Retinal pigment epithelial cell (primary cell): ENCODE measurements at places on chromosomes 13 and 19.

DNA sequence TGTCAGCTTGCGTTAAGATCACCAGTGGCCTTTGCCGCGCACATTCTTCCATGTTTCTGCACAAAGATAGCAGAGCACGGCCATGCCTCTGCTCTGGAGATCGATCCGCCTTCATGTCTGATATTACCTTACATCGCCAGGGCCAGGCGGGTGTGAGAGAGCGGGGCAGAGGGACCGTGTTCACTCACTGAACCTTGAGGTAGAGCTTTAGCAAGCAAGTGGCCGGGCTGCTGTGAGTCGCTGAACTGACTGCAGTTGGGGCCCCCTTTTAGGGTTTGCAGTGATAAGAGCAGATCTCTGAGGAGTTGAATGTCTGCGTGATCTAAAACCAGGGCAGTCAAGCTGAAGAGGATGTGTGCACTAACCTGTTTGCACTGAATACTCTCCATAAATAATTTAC, 275.4 kb upstream of the OBI1 start:
- no peak for DNase-seq

DNA sequence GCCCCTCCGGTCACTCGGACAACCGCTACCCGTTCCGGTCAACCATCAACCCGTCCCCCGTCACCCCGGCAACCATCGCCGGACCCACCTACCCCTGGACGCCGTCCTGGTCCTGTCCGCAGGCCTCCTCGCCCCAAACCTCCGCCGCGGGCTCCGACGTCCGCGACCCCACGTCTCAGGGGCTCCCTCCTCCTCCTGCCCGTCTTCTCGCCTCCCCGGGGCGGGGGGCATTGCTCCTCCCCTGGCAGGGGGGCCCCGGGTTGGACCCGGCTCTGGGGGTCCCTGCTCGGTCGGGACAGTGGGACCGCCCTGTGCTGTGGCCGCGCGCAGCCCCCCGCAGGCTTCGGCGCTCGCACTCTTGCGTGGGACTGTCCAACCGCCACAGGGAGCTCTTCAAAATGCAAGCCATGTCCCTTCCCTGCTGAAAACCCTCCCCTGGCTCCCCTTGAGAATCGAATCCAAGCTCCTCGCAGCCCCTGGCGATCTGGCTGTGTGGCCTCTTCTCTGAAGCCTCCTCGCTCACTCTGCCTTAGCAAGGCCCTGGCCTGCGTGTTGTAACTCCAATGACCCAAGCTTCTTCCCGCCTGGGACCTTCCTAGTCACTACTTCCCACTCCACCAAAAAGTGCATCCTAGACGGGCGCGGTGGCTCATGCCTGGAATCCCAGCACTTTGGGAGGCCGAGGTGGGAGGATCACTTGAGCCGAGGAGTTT, 8.4 kb downstream of the EPHX3 start:
- no peak for DNase-seq

DNA sequence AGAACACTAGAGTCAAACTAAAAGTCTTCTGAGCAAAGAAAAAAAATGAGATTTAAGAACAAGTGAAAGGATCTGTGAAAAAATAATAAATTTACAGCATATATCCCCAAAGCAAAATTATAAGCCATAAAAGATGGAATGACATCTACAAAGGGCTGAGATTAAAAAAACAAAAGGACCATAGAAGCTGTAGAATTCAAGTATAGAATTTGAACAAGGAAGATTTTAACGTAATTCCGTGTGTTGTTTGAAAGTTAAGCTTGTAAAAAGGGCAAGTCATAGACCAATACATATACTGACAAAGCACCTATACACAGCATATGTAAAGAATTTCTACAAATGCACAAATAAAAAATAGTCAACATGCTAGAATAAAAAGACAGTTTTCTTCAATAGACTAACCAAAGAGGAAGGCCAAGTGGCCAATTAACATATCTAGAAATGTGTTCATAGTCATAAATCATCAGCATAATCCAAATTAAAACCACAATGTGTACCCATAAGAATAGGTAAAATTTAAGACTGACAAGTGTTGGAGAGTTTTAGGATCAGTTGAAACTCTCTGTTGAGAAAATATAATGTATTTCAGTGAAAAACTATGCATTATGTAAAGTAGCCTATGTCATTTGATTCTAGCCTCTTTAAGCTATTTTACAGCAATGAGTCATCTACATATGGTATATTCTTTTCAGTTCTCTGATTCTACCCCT, 674.9 kb downstream of the OLFM4 start:
- no peak for DNase-seq

DNA sequence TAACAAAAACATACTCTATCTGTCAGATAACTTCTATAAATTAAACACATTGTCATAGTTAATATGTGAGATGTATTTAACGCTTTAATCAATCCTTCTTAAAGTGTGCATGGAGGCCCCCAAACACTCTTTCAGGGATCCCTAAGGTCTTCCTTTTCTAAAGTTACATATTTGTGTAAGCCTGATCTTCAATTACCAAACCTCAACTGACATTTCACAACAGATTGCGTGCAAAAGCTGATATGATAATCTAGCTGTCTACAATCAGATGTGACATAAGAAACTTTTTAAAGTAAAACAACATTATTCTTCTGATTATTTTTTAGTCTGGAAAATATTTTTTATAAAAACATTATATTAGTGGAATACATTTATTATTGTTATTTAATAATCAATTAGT, 1850.4 kb downstream of the OLFM4 start:
- no peak for DNase-seq

GRCh38 chr19:3808420-3809143, 22.4 kb upstream of the MATK start:
- no peak for DNase-seq

- DNase-seq, result no peak
These were observed 249.3 kb upstream of the HTR2A start for GRCh38 chr13:47146136-47146535.

DNA sequence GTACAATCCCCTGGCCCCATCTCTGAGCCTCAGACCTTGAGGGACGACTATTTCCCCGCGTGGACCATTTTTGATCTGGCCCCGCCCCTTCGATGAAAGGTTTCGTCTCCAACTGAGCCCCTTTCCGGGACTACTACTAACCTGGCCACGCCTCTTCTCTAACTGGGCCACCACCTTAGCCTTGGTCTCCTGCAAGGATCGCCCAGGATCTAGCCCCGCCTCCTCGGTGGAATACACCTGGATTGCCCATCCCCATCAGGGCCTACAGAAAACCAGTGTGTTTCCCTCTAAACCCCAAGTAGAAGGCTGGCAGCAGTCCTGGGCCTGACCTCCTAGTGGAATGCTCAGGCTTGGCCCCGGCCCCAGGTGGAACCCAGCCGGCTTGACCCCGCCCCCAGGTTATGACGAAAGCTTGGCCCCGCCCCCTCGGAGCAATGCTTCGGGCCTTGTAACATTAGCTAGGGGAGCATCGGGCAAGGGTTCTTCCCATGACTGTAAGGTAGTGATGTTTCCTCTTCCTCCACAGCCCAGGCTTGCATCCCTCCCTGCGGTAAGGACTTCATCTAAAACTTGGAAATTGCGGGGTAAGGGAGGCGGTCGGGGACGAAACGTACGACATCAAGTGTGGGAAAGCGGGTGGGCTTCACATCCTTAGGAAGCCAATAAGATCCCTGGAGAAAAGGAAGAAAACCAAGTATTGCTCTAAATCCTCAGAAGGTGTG, 9.1 kb downstream of the SPACA6 start:
- peak; percentile 35 for DNase-seq

GRCh38 chr13:24301434-24301833, 7.9 kb upstream of the C1QTNF9 start:
- no peak for DNase-seq

DNA sequence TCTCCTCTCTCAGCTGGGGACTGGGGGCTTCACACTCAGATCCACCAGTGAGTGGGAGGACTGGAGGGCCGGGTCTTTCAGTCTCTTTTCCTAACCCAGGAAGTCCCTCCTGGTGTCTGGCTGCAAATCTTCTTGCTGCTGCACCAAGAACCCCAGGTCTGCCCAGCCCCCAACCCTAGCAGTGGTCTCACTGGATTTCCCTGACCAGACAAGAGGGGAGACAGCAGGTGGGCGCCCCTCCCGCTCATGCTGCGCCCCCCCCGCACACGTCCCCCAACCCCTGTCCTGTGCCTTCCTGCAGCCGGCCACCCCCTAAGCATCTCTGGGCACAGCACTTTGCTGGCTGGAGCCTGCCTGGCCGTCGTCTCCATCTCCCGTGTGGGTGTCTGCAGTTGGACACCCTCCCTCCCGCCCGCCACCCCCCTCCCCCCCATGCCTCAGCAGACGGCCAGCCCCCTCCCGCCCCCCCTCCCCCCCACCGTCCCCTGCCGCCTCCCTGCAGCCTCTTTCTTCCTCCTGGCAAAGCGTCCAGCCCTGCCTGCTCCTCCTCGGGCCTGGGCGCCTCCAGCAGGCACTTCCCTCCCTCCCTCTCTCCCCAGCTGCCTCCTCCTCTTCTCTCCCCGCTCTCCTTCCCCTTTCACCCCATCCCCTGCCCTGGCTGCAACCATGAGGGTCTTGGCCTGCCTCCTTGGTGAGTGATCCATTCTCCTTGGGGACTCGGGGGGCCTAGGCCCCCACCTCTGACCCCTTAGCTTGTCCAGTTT, at the start of gene SSC5D:
Gene SSC5D, plus strand, starts transcription at position 513 of the 764 bp plus-strand sequence. Its CDS starts 154 bp downstream, at position 667.
- DNase-seq, result no peak

DNA sequence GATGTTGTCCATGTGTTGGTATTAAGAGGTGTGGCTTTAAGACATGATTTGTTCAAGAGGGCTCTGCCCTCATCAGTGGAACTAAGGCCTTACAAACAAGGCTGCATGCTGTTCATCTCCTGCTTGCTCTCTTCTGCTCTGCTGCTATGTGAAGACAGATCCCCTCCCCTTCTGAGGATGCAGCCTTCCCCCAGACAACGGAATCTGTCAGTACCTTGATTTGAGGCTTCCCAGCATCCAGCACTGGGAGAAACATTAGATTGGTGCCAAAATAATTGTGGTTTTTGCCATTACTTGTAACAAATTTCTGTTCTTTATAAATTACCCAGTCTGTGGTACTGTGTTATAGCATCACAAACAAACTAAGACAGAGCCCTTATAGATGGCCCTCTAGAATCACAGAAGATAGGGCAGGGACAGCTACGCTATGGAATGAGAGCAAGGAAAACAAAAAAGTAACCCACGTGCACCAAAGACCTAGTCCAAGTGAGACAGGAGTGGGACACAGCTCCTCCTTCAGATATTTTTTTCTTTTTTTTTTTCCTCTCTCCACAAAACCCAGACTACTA, 151.5 kb upstream of the RXFP2 start:
- no peak for DNase-seq

GRCh38 chr13:95247171-95247570, 54.1 kb downstream of the ABCC4 start:
- no peak for DNase-seq

DNA sequence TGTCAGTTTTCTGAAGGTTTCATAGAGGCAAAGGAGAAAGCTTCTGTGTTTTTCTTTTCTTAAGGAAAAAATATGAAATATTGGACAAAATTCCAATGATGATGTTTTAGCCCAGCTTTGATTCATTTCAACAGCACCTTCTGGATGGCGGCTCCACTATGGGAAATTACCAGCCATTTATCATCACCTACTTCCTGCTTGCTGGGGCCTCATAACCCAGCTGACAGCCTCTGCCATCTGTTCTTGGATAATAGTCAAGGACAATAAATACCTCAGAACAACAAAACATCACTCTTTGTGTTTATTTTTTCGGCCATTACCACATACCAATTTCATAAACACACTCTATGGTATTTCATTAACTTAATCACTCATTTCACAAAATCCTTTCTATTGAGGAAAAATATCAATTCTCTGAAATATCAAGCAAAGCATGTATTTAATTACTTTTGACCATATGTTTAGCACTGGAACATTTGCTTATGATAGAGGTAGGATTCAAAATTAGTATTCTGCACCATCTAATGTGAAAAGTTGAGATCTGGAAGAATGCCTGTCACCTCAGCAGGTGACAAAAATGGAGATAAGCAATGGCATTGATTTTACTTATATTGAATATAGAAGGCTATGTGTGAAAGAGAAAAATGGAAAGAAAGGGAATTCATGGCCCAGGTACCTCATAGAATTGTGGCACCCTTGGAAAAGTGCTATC, 629.7 kb downstream of the LIG4 start:
- DNase-seq, result no peak

DNA sequence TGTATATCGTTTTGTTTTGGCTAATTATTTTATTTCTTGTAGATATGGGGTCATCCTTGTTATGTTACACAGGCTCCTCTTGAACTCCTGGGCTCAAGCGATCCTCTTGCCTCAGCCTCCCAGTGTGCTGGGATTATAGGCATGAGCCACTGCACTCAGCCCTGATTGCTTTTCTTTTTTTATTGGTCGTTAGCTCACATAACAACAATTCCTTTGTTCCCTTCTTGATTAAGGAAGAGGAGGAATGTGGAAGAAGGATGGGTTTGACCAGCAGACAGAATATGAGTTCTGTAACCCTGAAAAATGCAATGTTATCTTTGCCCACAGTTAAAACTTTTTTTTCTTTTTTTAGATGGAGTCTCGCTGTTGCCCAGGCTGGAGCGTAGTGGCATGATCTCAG, 11.4 kb downstream of the BRME1 start:
- no peak for DNase-seq

- DNase-seq, result peak; percentile 64
These were observed 55.8 kb upstream of the OBI1 start for GRCh38 chr13:78714717-78715116.

DNA sequence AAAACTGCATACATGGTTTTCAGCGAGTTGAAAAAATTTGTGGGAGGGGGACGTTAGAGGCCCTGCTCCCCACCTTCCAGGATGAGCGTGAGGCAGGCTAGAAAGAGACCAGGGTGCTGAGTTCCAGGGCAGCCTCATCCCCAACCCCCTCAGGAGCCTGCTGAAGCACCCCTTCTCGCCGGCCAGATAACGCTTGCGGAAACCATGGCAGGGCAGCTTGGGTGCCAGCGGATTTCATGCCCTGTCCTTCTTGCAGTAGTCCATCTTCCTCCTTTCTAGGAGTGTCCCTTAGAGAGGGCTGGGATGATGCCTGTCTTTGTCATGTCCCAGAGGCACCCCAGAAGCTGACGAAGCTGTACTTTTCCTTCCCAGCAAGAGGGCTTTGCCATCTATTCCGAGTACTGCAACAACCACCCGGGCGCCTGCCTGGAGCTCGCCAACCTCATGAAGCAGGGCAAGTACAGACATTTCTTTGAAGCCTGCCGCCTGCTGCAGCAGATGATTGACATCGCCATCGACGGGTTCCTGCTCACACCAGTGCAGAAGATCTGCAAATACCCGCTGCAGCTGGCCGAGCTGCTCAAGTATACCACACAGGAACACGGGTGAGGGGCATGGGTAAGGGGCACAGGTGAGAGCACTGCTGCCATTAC, 19.0 kb upstream of the C1QTNF9 start:
- no peak for DNase-seq

GRCh38 chr13:42594481-42595252, 20.7 kb downstream of the TNFSF11 start:
- peak; percentile 8 for DNase-seq
